ENCODE measurements at places on chromosomes 2 and 18. TPM values are rescaled to one million over a fixed set of nuclear protein-coding genes. Genes with fewer than 3 reads are reported as not detected.

PXDN gene
- 169 TPM for total RNA-seq

MAP3K19 gene
- total RNA-seq = not detected

C1GALT1C1L gene
- 2.6 TPM for total RNA-seq

C2orf76 gene
- 16.1 TPM for total RNA-seq

SLC4A5 gene
- 8.7 TPM for total RNA-seq

TEX44 gene
- not detected for total RNA-seq

RAD51AP2 gene
- total RNA-seq = not detected

UGT1A1 gene
- not detected for total RNA-seq

SCYGR4 gene
- total RNA-seq = not detected

MPP4 gene
- 0.85 TPM for total RNA-seq

NGEF gene
- total RNA-seq = 0.17 TPM

LAMA3 gene
- 33.1 TPM for total RNA-seq

ZNF2 gene
- 4.4 TPM for total RNA-seq

CMPK2 gene
- 4.0 TPM for total RNA-seq

DSEL gene
- 20.7 TPM for total RNA-seq

CRYBA2 gene
- total RNA-seq = not detected

PER2 gene
- 17.9 TPM for total RNA-seq

FHOD3 gene
- 1.5 TPM for total RNA-seq

PLEK gene
- 62.9 TPM for total RNA-seq

CFAP210 gene
- not detected for total RNA-seq

UGT1A8 gene
- total RNA-seq = not detected

DUSP11 gene
- total RNA-seq = 32.1 TPM

TBR1 gene
- total RNA-seq = not detected

EEF1B2 gene
- total RNA-seq = 304 TPM

FOXD4L1 gene
- total RNA-seq = 0.17 TPM

CHRND gene
- not detected for total RNA-seq

SERPINB2 gene
- total RNA-seq = 0.51 TPM

MYOM1 gene
- total RNA-seq = 14.1 TPM

KIAA2012 gene
- total RNA-seq = not detected

EPG5 gene
- total RNA-seq = 35.8 TPM

ZNF519 gene
- total RNA-seq = 4.8 TPM

POTEJ gene
- not detected for total RNA-seq

LIPG gene
- total RNA-seq = not detected

DOK6 gene
- total RNA-seq = 10.8 TPM

SCYGR3 gene
- total RNA-seq = not detected

MSTN gene
- total RNA-seq = 1.2 TPM

IL1R1 gene
- 381 TPM for total RNA-seq

SERPINB13 gene
- total RNA-seq = not detected

DAPL1 gene
- not detected for total RNA-seq

ARL4C gene
- 14.8 TPM for total RNA-seq

STARD6 gene
- not detected for total RNA-seq

EIF5B gene
- 38.3 TPM for total RNA-seq

DSC2 gene
- 18.2 TPM for total RNA-seq

TLX2 gene
- total RNA-seq = not detected

ALPG gene
- not detected for total RNA-seq
